Hematopoietic multipotent progenitor cell treated with erythropoietin and hydrocortisone succinate and interleukin-3 and kit ligand, for 15 days (in vitro differentiated cells): ENCODE measurements at places on chromosomes 4 and X.

DNA sequence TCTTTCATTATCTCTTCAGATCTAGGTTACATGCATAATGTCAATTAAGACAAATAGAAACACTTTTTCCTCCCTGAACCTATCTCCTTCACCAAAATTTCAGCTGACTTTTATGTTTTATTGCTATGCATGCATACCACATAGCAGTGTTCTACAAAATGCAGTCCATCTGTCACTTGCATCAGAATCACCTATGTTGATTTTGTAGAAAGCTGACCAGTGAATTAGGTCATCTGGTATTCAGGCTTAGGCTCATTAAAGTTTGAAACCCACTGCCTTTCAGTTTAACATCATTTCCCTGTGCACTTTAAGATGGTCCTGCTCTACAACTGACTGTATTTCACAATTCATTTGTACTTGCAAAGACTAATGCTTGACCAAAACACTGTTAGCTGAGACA, 277.9 kb downstream of the CFAP299 start:
- no peak for DNase-seq

- no peak for DNase-seq
Measured at GRCh38 chr4:189124149-189124758, 816.4 kb upstream of the FRG1 start.

DNA sequence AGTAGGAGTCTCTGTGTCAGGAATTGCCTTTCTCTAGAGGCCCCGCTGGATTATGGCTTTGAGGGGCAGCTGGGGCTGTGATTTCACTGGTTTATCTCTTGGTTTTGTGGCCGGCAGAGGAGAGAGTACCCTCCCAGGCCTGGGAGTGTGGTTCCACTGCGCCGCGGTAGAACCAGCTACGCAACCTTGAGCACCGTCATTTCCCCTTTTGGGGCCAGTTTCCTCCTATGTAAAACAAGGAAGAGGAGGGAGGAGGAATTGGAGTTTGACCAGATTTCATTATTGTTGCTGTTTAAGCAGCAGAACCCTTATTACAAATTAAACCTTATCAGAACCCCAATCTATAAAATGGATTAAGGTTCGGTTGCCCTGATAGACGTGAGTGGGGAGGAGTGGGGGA, 4.4 kb downstream of the SOX3 start:
- no peak for DNase-seq

GRCh38 chr4:8906991-8907595, 35.5 kb upstream of the HMX1 start:
- DNase-seq, result no peak

DNA sequence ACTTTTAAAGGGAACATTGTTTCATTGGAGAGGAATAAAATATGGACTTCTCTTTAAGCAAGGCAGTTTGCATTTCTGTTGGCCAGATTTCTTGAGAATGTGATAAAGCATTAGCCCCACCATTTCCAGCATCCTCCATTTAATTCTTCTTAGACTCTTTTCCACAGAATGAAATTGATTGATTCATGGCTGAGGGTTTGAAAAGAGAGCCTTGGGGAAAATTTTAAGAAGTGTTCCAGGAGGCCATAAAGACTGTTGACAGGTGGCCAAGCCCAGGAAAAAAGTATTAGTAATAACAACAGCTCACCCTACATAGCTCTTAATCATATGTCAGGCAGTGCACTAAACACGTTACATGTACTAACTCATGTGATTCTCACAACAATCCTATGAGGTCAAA, 53.4 kb downstream of the SHROOM3 start:
- DNase-seq, result no peak

- no peak for DNase-seq
Measured at GRCh38 chrX:117743469-117744251, 372.9 kb downstream of the KLHL13 start.

GRCh38 chrX:41353985-41354384, 20.0 kb downstream of the DDX3X start:
- DNase-seq, result no peak

GRCh38 chr4:41537292-41537890, 566 bp upstream of the LIMCH1 start:
- no peak for DNase-seq

- DNase-seq, result no peak
Measured at GRCh38 chr4:62912531-62912930, 1496.7 kb downstream of the TECRL start.

DNA sequence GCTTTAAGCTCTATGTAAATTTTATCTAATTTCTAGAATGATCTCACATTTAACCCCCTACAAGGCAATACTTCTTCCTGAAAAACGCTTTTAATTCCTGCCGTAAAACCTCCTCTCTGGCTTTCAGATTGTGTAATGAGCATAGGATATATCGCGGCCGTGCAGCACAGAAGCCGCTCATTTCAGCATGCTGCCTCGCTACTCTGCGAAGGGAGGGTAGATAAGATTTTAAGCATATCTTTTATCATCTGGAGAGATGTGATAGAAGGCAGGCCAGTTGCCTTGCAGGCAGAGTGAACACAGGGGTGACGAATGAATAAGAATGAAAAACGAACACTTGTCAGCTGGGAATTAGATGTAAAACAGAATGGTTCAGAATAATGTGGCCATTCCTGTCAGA, 265.5 kb downstream of the UNC5C start:
- DNase-seq, result no peak

GRCh38 chr4:158201876-158202275, 8.4 kb upstream of the TMEM144 start:
- DNase-seq, result no peak

DNA sequence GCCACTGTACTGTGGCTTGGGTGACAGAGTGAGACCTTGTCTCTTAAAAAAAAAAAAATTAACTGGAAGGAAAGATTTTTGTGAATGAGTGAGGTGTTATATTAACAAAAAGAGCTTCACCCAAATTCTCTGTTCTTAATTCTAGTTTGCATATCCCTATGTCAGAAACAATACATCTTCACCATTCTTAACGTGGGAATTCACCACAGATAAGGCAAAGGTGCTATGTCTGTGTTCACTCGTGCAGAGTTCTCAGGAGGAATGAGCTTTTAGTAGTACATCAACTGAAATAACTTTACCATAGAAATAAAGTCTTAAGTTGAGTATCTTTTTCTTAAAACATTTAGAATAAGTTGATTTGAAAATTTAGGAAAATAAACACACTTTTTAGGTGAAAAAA, 135.1 kb downstream of the RAPGEF2 start:
- DNase-seq, result no peak

DNA sequence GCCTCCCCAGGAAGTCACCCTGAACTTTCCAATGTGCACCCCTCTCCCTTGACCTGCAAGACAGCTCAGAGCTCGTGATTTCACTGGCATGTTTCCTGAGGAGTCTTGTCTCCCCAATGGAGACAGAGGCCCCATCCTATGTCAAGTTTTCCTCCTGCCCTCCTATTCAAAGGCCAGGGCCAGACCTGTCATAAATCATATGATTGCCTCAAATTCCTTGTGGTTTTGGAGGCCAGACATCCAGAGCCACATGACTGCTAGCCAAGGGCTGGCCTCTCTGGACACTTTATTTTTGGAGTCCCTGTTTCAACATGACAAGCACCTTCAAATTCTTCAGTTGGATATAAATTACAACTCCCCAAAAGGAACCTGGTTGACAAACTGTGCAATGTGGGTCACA, 76.0 kb upstream of the TFDP3 start:
- DNase-seq, result no peak

DNA sequence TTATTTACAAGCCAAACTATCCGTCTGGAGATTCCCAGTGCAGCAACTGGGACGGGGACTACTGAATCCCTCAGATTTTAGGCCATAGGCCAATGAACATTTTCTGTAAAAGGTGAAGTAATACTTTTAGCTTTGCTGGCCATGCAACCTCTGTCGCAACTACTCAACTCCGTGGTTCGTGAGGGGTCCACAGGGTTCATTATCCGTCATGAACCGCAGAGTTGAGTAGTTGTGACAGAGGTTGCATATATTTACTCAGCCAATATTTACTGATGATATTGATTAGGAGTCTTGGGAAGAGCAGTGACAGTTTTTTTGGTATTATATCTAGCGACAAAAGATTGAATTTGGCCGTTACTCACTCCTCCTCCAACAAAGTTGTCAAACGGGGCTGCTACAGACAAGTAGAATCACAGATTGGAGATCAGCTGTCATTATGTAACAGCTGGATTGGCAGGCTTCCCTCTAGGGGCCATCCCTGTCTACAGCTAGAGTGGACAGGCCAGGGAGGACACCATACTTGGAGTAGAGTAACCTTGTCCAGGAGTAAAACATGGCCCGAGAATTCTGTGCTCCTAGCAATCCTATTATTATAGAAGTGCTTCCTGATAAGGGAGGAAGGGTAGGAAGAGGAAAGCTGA, 37.2 kb upstream of the CD38 start:
- DNase-seq, result no peak

GRCh38 chr4:110616238-110617074, 6.4 kb downstream of the PITX2 start:
- no peak for DNase-seq

DNA sequence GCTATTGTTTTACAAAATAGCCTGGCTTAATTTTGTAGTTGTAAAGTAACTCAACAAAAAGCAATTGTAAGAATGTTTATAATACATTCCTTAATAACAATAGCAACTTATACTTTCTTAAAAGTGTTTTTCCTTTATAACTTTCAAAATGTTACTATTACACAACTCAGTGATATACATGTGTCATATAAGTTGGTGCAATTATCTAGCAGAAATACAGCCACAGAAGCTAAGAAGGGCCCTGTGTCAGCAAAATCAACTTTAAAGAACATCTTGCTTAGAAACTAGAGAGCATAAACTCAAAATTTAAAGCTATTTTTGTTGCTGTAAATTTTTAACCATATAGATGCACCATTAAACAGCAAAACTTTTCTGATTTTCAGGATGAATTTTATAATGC, 41.4 kb upstream of the MAB21L2 start:
- no peak for DNase-seq

- DNase-seq, result peak; percentile 15
Measured at GRCh38 chr4:143351774-143352451, 15.2 kb downstream of the GAB1 start.

DNA sequence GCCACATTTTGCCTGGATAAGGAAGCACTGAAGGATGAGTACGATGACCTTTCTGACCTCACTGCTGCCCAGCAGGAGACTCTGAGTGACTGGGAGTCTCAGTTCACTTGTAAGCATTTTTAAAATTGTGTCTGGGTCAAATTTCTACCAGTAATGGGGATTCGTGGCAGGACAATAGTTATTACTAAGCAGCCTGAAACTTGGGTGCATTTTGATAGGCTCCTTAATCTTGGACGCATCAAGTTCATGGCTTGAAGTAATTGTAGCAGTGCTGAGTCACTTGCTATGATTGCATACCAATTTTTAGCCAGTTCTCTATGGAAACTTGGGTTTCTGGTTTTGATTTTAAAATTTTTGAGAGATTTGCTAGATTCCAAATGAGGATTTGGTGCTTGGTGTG, 4.3 kb downstream of the PGRMC1 start:
- no peak for DNase-seq

GRCh38 chr4:79281566-79282359, 44.1 kb downstream of the NAA11 start:
- no peak for DNase-seq

DNA sequence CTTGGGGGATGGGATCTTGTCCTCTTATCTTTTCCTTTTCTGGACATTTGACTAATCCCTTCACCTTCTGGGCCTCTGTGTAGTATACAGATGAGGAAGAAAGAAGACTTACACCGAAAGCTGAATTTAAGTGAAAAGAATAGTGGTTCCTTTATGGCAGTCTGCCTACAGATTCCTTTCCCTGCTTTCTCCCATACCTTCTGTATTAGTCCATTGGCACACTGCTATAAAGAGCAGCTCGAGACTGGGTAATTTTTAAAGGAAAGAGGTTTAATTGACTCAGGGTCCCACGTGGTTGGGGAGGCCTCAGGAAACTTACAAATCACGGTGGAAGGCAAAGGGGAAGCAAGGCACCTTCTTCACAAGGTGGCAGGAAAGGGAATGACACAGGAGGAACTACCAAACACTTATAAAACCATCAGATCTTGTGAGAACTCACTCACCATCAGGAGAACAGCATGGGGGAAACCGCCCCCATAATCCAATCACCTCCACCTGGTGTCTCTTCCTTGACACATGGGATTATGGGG, 34.0 kb upstream of the CD38 start:
- no peak for DNase-seq

GRCh38 chrX:31228415-31228832, 156.6 kb upstream of the FTHL17 start:
- no peak for DNase-seq

DNA sequence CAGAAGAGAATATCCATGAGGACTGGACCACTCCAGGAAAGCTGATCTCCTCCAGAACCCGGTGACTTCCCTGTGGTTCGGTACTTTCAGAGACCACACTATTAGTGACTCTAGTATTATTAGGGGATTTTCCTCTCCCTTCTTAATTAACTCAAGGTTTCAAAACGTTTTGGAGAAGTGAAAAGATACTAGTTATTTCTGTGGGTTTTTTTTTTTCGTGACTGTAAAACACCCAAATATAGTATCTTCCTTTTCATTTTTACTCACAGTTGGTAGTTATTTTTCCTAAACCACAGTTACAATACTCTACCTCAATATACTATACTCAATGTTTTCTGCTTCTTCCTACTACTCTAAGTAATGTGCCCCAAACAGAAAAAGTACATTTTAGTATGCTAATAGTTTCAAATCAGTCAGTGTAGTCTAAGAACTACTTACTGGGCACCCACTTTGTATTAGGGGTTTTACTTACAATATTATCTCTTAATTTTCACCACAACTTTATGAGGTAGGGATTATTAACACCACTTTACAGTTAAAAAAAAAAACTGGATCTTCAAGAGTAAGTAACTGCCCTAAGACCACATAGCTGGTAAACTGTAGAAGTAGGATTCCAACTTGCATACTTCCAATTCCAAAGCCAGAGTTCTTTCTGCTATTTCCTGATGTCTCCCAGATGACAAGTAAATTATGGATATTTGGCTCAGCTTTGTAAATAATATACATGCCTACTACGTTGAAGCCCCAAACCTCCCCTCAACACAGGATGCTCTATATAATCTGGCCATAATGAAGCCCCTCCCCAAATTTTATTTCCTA, 45.0 kb downstream of the SLC9A7 start:
- no peak for DNase-seq

DNA sequence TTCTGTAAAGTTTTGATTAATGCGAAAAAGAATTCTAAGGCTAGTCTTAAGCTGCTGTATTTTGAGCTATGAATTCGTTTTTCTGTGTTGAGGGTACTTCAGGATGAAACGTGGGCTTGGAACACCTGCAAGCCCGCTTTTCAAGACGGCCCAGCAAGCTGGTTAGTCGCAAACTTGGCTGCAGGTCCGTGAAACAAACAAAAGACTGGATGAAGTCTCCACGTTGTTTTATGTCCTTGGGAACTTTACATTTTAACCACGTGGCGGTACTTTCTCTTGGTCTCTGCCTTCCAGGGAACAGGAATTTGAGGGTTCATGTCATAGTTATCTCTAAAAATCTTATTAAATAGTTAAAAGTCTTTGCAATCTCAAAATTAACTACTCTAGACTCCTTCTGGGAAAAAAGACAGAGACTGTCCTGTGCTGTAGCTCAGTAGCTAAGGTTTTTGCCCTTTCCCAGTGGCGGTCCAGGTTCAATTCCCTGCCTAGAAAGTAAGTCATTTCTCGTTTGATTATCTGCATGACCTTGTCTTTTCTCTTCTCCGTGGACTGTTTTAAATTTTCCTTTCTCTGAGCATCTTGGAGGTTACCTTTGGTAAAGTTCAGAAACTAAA, 21.0 kb downstream of the TENM3 start:
- no peak for DNase-seq

- DNase-seq, result no peak
Measured at GRCh38 chr4:119932277-119932676, 134.4 kb downstream of the MAD2L1 start.

GRCh38 chrX:31633349-31633748, 561.5 kb upstream of the FTHL17 start:
- DNase-seq, result no peak
